Left renal pelvis (tissue), 4 donors: ENCODE measurements at places on chromosomes 12 and 14. TPM values are rescaled to one million over a fixed set of nuclear protein-coding genes. Genes with fewer than 3 reads are reported as not detected.

GRCh38 chr12:54286042-54287030, 5.8 kb downstream of the HNRNPA1 start:
- no peak for DNase-seq

GRCh38 chr12:57087691-57088353, 1.1 kb upstream of the NAB2 start:
- DNase-seq = no peak

GRCh38 chr12:122837306-122838265, 2.3 kb downstream of the HIP1R start:
- DNase-seq = no peak

- DNase-seq = no peak
Measured at GRCh38 chr14:83870546-83871270, 1659.2 kb upstream of the FLRT2 start.

HCAR2 gene
- polyA plus RNA-seq = 0.19 TPM
